Right atrium auricular region (tissue), 2 donors: ENCODE measurements at places on chromosomes 6 and 20. TPM values are rescaled to one million over a fixed set of nuclear protein-coding genes. Genes with fewer than 3 reads are reported as not detected.

Gene MLIP
- total RNA-seq = 262 TPM

DNA sequence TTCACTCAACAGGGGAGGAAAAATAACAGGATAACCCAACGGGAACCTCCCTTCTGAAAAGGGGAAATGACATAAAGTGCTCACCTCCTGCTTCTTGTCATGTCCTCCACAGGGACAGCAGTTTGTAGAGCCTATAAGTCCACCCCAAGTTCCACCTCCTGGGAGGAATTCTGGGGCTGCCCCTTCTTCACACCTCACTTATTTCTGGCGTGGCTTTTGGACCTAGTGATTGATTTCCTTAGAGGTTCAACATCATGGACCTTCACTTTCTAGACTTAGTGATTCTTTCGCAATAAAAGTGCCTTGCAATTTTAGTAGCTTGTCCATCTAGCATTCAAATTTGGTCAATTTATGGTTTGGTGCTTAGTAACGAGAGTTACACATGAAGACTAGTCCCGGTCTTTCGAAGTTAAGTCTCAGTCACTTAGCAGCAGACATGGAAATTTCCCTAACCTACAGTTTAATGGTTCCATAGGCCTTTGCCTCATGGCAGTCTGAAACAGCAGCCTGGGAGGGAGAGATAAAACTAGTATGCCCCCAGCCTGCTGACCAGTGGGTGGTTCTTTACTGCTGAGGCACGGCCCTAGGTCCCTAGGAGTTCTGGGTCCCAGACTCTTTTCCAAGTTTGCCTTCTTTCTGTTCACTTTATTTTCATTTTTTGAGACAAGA, 59.2 kb upstream of the CDKAL1 start:
- DNase-seq = no peak
- H3K27me3 ChIP-seq = no peaks in the 10 kb centered on the region
- H3K4me1 ChIP-seq = no peaks in the 10 kb centered on the region
- no peak overlapping the region for H3K4me3 ChIP-seq
- no peaks in the 10 kb centered on the region for H3K36me3 ChIP-seq
- H3K27ac ChIP-seq = no peak overlapping the region

GRCh38 chr6:64280569-64280968, 645.0 kb downstream of the PHF3 start:
- DNase-seq = no peak
- no peaks in the 10 kb centered on the region for H3K27me3 ChIP-seq
- H3K4me1 ChIP-seq = no peaks in the 10 kb centered on the region
- no peak overlapping the region for H3K27ac ChIP-seq
- no peak overlapping the region for H3K4me3 ChIP-seq

DNA sequence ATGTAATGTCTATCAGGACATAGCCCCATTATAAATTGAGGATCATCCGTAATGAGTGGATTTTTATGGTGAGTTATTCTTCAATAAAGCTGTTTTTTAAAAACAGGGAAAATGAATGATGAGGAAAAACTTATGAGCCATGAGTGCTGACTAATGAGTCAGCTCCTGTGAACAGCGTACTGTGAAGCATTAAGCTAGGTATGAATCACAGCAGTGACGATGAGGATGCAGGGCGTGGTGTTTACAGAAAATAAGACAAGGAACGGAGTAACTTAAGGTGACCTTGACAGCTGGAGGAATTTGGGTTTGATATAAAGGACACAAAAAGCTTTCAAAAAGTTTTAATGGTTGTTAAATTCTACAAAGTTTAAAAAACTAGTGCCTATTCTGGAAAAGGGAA, 96.3 kb downstream of the FOXF2 start:
- no peak overlapping the region for H3K27ac ChIP-seq
- no peaks in the 10 kb centered on the region for H3K27me3 ChIP-seq
- no peak for DNase-seq
- H3K36me3 ChIP-seq = no peaks in the 10 kb centered on the region
- H3K4me1 ChIP-seq = no peaks in the 10 kb centered on the region

Gene NEURL2
- total RNA-seq = 8.8 TPM

DNA sequence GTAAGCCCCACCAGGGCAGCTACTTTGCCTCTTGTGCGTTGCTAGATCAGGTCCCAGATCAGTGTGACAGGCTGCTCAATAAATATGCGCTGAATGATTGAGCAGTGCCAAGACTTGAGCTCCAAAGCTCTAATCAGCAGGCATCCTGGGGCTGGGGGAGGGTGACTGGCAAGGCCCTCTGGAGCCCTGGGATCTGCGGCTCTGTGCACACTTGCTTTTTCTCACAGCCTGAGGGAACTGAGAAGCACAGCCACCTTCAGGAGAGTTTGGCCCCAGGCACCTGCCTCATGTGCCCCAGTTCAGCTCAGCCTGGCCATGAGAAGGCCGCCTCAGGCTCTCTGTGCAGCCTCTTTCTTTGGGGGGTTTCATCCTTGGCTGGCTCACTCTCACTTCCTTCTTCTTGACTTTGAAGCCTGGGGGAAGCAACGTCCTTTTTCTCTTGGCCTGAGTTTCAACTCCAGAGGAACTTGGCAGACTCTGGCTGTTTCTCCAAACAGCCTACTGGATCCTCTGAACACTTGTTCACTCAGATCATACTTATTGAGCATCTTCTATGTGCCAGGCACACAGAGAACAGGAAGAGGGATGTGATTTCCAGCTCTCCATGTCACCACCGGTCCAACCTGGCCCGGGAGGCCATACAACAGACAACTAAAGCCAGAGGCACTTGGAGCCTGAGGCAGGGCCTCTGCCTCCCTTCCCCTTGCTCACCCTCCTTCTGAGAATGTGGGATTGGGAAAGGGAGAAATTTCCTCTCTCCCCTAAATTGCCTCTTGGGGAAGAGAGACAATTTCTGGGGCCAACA, 114.0 kb downstream of the VEGFA start:
- H3K4me3 ChIP-seq = no peak overlapping the region
- H3K27ac ChIP-seq = no peak overlapping the region
- H3K4me1 ChIP-seq = no peaks in the 10 kb centered on the region
- H3K36me3 ChIP-seq = no peaks in the 10 kb centered on the region
- no peak for DNase-seq

GRCh38 chr6:154356690-154357089, at the start of gene IPCEF1:
Gene IPCEF1 (minus strand): TSS chr6:154356803. CDS start chr6:154265947, 90,856 bp downstream.
- no peaks in the 10 kb centered on the region for H3K27me3 ChIP-seq
- no peak for DNase-seq
- no peaks in the 10 kb centered on the region for H3K36me3 ChIP-seq
- no peak within 1 kb of the TSS for H3K27ac ChIP-seq
- no peaks in the 10 kb centered on the region for H3K4me1 ChIP-seq

Gene ERVFRD-1
- not detected for total RNA-seq

DNA sequence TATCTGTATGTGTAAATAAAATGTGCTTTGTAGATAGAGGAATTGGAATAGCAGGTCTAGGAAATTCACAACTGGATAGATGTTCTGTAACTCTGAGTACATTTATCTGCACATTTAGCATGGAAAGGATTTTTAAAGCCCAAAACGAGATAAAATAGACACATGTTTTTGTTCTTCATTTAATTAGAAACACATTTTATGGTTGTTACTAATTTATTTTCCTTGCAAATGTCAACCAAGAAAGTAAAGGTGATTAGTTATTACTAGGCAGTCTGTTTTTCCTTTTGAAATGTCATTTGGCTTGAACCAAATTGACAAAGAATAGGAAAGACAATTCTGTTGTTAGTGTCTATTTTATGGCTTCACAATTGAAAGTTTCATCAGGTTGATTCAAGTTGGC, 769 bp downstream of the PRL start:
- H3K27me3 ChIP-seq = no peaks in the 10 kb centered on the region
- no peak overlapping the region for H3K4me3 ChIP-seq
- H3K4me1 ChIP-seq = no peaks in the 10 kb centered on the region
- H3K27ac ChIP-seq = no peak overlapping the region
- no peak for DNase-seq
- no peaks in the 10 kb centered on the region for H3K36me3 ChIP-seq

Gene DNMT3B
- total RNA-seq = 0.44 TPM

- H3K36me3 ChIP-seq = peaks cover 78% of the 10 kb centered on the region
- peaks cover 65% of the 10 kb centered on the region for H3K4me1 ChIP-seq
- no peak overlapping the region for H3K4me3 ChIP-seq
- H3K27me3 ChIP-seq = no peaks in the 10 kb centered on the region
- peak overlapping the region; percentile 61 for H3K27ac ChIP-seq
These were observed 51.5 kb downstream of the EZR start for GRCh38 chr6:158767709-158768108.

DNA sequence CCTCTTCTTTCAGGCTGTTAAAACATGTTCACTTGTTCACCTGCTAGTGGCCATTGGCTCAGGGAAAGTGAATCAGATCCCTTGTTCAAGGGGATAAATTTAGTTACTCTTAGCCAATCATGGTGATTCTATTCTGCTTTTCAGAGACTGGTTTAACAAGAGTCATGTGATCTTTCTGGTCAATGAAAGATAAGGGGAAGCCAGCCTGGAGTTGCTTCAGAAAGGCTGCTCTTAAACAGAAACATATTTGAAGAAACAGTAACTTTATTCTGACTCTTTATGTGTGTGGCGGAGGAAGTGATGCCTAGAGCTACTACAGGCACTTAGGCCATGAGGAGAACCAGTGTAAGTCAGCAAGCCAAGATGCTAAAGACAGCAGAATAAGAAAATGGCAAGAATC, 28.1 kb upstream of the AHI1 start:
- H3K4me3 ChIP-seq = no peak overlapping the region
- no peaks in the 10 kb centered on the region for H3K36me3 ChIP-seq
- no peaks in the 10 kb centered on the region for H3K4me1 ChIP-seq
- no peak for DNase-seq
- no peaks in the 10 kb centered on the region for H3K27me3 ChIP-seq

GRCh38 chr6:14759976-14760672, 485.7 kb upstream of the JARID2 start:
- DNase-seq = no peak
- H3K36me3 ChIP-seq = no peaks in the 10 kb centered on the region

DNA sequence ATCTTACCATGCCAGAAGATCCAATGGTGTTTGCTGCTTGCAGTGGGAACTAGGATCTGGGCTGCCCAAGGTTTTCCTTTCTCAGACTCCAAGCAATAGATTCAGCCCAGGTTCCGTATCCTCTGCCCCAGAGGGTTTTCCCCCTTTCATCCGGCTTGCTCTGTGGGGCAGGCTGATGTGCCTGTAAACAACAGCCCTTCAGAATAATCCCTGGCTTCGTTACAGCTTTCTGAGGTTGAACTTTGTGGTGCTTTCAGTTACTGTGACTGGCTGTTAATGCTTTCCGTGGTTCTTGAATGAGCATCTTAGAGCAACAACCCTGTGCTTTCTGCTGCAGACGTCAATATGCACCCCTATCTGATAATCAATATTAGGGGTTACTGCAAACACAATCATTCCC, 400.4 kb downstream of the BTBD3 start:
- no peak overlapping the region for H3K27ac ChIP-seq
- no peaks in the 10 kb centered on the region for H3K36me3 ChIP-seq
- H3K4me1 ChIP-seq = no peaks in the 10 kb centered on the region

DNA sequence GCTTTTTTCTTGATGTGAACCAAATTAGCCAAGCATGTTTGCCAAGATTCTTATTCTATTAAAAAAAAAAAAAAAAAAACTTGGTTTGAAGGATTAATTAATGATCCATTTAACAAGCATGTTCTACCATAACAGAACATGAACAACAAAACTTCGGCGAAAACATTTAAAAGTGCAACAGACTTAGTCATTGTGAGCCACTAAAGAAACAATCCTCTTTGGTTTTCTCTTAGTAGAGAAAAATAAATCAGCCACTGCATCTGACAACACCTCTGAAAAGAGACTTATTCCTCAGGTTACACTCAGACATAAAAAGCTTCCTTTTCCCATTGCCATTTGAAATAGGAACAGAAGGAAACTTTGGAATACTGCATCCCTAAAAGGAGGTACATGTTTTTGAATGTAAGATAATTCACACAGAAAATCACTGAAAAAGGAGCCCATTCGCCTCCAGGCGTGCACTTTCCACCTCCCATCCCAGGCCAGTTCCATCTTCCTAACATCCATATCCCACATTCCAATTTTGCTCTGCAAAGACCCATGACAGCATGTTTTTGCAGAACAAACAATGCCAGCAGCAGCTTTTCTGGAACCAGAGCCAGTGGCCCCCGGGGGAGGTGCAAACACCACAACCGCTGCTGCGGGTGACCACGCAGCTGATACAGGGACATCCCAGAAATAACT, 79.5 kb downstream of the ZMYND8 start:
- no peak overlapping the region for H3K4me3 ChIP-seq
- peak; percentile 36 for DNase-seq
- H3K27me3 ChIP-seq = no peaks in the 10 kb centered on the region
- peaks cover 36% of the 10 kb centered on the region for H3K36me3 ChIP-seq
- no peaks in the 10 kb centered on the region for H3K4me1 ChIP-seq
- peak overlapping the region; percentile 89 for H3K27ac ChIP-seq
